ENCODE measurements at places on chromosomes 5 and 9.
A peak's percentile ranks its signal among the peaks of the same experiment; 100 is the strongest.

- no peak for DNase-seq
These were observed 21.1 kb upstream of the HSPA9 start for GRCh38 chr5:138596105-138596881.

DNA sequence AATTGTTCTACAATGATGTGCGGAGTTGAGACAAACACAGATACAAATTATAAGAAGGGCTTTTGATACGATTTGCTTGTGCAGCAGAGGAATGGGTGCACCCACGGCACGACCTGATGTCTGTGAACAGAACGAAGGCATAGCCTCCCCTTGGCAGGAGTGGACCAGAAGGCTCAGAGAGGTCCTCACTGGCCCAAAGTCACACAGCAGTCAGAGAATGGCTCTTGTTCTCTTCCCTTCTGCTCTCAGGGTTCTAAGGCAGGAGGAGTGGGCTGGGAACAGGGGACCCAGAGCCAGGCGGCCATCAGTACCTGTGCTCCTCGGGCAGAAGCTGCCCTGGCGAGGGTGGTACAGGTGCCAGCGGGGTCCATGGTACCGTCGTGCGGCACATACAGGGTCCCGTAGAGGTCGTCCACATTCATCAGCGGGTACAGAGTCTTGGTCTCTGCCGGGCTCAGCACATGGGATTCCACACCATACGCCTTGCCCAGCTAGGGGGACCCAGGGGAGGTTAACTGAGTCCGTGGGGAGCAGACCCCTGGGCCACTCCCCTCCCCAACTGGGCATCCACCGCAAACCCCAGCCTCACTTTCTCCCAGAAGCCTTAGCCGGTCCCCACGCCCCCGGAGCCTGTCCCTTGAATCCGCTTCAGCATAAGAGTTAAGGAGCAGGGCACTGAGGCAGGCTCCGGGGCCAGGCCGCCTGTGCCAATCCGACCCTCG is 7.0 kb downstream of the SARDH start:
- DNase-seq: no peak

DNA sequence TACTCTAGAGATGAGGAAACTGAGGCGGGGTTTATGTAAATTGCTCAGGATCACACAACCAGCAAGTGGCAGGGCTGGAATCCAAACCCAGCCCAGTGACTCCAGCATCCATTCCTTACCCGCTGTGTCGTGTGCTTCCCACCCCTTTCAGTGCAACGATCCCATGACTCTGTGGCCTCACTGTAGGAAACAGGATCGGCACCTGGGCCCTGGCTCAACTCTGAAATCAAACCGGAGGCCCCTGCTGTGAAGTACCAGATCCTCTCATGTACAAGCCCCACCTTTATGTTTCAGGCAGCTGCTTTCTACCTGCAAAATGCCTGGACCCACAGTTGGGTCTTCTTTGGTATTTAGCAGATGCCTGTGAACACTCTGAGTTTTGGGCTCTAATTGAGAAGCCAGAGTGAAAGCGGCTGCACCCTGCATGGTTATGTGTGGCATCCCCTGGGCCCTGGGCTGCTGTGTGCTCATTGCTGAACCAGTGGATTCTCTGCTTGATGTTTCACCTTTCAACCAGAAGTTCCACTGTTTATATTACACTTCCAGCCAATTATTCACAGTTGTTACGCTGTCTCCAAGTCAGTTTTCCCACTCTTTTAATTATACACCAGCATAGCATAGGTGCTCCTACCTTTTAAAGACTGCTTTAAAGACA is 36.7 kb downstream of the ABLIM3 start:
- no peak for DNase-seq

DNA sequence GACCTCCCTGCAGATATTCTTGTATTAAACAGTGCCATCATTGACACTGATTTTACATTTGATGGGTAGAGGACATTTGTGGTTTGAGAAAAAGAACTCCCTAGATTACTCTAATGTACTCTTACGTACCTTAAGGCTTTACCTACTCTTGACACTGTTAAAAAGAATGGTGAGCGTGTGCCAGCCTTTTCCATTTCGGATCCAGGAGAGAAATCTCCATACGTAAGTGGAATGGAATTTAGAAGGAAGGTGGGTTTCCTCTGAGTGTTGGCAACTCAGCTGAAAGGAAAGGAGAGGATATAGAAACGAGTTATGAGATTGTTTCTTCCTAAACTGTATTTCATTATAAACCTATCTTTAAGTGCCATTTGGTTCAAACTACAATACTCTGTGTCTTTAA is 40.9 kb downstream of the TNPO1 start:
- no peak for DNase-seq

DNA sequence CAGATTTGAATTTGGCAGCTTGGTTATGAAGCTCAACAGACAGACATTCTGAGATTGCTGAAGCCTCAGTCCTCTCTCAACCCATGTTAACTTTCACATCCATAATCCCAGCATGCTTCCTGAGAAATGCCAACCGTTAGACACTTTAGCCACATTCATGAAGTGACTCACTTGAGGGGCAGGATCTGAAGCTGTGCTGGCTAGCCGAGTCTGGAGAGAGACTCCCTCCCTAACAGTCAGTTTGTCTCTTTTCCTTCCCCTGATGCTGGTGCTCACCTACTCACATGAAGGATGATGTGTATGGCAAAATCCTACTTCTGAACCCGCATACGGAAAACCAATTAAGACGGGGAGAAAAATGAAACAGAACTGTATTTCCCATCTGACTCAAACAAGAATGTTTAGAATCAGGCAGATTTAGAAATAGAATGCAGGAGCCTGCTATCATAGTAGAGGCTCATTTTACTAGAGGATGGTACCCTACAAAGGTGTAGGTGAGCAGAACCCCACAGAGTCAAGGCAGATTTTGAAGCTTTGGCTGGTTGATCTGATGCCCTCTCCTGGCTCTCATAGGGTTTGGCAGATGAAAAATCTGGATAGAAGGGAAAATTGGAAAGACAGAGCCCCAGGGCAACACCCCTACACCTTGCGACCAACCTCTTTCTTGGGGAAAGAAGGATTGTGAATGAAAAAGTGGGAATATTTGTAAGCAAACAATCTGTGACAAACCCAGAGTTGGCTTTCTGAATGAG is 150.9 kb upstream of the LHFPL2 start:
- no peak for DNase-seq

GRCh38 chr9:102362470-102363132 is 624.2 kb upstream of the GRIN3A start:
- no peak for DNase-seq

GRCh38 chr9:92405818-92406217 is 1.4 kb upstream of the OGN start:
- DNase-seq: no peak

DNA sequence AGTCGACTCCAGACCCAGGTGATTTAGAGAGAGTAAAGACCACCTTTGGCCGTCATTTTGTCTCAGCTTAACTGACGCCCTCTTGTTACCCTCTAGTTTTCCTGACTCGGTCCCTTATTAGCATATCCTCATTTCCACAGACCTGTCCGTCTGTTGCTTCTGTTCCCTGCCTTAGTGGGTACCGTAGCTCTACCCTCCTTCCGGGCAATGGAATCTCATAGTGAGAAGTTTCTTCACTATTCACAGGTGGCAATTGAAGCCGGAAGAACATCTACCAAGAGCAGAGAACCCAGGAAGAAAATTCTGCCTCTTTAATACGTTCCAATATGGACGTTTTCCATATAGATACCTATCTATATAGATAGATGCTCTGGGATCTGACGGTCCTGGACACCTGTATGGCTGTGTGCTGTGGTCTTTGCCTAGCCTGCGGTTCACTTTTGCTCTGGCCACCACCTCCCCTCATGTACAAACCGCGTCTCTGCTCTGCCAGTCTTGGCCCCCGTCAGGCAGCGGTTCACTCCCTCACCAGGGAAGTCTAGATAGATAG is 652 bp upstream of the TMEM161B start:
- DNase-seq: peak; percentile 59

DNA sequence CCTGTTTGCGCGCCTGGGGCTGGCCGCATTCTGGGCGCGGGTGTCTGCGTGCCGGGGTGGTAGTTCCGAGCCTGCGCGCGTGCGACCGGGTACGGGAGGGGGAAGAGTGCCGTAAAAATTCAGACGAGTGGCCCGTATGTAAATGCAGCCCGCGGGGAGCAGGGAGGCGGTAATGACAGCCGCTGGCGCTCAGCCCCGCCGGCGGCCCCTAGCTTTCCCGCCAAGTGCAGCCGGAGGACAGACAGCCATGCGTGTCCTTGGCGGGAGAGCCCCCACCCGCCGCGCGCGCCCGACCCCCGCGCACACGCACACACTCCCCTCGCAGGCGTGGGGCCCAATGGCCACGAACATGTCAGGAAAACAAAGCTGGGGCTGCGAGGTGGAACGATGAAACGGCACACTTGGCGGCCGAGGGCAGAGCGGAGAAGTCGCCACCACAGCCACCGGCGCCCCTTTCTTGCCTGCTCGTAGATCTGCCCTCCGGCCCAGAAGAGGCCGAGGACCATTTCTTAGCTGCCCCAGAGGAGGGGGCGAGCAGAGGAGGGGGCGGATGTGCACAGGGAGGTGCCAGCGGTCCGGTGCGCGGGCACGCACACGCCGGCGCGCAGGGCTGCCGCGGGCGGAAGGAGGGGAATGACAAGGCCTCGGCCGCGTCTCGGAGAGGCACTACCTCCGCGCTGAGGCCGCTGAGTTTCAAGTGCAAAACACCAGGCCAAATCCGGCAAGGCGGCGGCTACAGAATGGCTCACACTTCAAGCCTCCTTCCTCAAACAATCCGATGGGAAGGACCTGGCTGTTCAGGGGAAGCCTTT is 208.4 kb downstream of the MEF2C start:
- DNase-seq: no peak

- DNase-seq: no peak
These were observed 21.3 kb downstream of the AKNA start for GRCh38 chr9:114366334-114367128.

- no peak for DNase-seq
These were observed 43.3 kb upstream of the RASEF start for GRCh38 chr9:83106263-83106662.

DNA sequence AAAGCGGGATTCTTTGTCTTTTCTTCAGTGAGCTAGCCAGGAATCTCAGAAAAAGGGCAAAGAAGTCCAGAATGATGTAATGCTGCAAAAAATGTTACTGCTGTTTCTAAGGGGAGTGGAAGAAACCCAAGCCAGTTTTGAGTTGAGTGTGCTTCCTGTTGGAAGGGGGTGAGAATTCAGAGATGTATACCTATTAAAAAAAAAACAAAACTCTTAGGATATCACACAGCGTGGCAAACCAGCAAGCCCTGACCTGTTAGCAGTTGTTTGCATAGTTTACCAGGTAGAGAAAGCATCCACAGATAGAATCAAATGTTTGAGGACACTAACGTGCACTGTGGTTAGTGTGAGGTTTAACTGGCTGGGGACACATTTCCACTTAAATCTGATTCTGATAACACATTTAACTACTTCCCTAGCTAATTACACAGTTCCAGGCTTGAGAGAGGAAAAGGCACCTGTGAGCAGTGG is 11.4 kb downstream of the BASP1 start:
- DNase-seq: no peak

GRCh38 chr9:127983847-127984289 is 3.1 kb upstream of the EEIG1 start:
- DNase-seq: no peak

- DNase-seq: no peak
These were observed 14.6 kb upstream of the AQP7 start for GRCh38 chr9:33416996-33417395.

DNA sequence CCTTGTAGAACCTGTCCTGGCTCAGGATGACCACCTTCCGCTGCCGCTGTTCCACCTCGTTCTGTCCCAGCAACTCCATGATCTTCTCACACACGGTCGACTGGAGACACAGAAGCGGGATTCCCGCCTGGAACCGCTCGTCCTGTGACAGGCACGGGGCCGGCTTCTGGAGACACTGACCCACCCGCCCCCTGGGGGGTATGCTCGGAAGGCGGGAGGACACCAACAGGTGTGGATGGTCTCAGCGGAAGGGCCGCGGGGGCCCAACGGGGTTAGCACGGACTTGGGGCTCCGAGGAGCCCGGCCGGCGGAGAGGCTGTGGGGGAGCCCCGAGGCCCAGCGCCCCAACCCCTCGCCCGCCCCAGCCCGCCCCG is 530 bp downstream of the UCK1 start:
- DNase-seq: no peak

DNA sequence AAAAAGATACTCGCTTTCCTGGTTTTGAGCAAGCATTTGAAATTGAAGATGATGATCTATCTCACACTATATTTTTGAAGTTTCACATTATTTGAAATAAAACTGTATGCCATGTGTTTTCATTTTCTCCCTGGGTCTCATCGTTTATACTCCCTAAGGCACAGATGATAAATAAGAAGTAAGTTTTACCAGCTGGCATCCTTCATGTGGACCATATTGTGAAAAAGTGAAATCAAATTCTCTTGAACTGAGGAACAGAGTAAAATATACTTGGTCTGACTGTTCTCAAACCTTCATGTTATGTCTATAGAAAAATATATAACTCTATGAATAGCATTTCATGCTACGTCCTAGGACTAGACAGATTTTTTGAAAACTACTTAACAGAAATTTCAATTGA is 1600.9 kb upstream of the C9orf72 start:
- no peak for DNase-seq

DNA sequence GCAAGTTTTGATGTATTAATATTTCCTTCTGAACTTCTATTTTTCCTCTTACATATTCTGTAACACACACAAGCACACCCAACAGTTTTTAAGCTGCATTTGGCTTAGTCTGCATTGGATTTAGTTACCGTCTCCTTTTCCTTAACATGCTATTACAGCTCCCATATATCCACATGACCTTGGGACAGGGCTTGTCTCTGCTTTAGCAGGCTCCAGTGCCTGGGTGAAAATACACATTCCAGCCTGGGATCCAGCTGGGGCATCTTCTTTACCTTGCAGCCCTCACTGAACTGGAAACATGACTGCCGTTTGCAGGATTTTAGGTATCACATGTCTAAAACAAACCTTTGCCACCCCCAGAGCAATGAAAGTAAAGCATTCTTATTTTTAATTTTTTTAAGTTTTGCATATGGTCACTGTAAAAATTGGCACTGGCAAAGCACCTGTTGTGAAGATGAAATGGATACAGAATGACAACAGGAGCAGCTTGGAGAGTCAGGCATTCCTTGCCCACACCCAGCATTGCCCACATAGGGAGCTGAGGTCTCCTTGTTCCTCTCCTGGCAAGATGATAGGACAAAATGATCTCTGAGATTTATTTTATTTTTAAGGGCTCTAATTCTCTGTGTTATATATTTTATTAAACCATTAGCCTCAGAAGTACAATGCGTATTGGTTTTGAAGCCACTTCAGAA is 4.0 kb downstream of the GADD45G start:
- DNase-seq: no peak

DNA sequence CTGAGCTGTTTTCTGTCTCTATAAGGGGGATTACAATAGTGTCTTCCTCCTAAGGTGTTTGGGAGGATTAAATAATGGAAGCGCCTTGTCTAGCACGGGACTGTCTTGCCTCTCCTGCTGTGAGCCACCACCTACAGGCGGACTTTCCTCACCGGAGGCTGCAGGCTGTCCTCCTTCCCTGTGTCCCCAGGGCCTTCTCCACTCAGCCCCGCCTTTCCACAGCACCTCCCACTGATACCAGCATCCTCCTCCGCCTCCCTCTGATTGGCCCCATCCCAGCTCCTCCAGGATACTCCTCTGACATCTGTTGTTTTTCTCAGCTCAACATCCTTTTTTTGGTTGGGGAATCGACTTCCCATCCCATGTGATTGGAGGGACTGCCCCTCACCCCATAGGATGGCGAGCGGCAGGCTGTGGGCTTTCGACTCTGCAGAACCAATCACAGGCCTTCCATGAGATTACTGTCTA is 851 bp upstream of the ZDHHC12 start:
- DNase-seq: no peak

Measured in activated CD8-positive, alpha-beta memory T cell treated with anti-CD3 and anti-CD28 coated beads for 24 hours (primary cell).